ENCODE measurements at places on chromosomes 6 and 20. TPM values are rescaled to one million over a fixed set of nuclear protein-coding genes. Genes with fewer than 3 reads are reported as not detected.

VGLL2 gene
- total RNA-seq, result not detected

OLIG3 gene
- total RNA-seq, result not detected

FOXF2 gene
- total RNA-seq, result 13.0 TPM

RGS17 gene
- not detected for total RNA-seq

PAX1 gene
- not detected for total RNA-seq

PTK6 gene
- total RNA-seq, result 10.3 TPM

DNA sequence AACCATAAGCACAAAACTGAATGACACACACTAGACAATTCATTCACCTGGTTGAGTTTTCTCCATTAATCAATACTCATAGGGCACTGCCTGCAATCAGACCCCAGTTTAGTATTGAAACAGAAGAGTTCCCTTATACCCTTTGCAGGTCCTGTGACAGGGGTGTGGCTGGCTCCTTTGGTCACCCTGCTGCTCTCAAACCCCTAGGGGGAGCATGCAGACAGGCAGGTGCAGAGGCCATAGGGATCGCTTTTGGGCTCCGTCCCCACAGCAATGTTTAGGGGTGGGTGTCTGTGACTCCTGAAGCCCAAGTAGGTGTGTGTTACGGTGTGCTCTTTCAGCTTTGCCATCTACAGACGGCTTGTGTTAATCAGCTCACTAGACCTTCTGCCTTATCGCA, 210.4 kb downstream of the CENPW start:
- DNase-seq, result no peak

- peak; percentile 54 for DNase-seq
Measured at GRCh38 chr20:43925801-43926200, 11.1 kb downstream of the TOX2 start.

DNA sequence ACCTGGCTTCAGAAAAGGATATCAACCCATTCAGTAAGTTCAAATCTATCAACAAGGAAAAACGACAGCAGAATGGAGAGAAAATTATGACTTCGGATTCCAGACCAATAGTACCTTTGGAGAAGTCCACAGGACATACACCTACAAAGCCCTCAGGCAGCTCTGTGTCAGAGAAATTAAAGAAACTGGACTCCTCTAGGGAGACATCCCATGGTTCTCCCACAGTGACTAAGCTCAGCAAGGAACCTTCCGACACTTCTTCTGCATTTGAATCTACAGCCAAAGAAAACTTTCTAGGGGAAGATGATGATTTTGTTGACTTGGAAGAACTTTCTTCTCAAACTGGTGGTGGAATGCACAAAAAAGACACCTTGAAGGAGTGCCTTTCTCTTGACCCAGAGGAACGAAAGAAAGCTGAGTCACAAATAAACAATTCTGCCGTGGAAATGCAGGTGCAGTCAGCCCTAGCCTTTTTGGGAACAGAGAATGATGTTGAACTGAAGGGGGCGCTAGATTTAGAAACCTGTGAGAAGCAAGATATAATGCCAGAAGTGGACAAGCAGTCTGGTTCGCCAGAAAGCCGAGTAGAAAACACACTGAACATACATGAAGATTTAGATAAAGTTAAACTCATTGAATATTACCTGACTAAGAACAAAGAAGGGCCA, 67.4 kb upstream of the HINT3 start:
- DNase-seq, result peak; percentile 20

DNA sequence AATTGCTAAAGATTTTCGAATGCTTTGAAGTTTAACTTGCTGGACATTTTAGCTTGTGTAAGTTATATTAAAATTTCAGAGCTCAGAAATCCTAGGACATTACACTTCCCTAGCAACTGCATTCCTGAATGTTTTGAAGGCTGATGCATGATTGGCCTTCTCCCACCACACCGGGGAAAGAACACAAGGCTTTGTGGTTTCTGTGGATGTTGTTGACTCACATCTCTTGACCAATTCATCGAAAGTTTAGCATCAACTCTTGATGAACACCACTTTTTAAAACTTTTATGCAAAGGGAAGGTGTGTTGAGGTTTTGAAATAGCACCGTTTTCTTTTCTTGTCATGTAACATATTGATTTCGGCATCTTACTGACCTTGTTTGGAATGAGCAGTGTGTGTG, 81.1 kb downstream of the RIMS1 start:
- DNase-seq, result no peak

GRCh38 chr6:42451333-42452170, at the start of gene TRERF1:
TRERF1 (minus strand) TSS chr6:42451926; CDS start chr6:42269590, 182,336 bp downstream.
- DNase-seq, result peak; percentile 90

Data from stomach (tissue), 19 donors.